Smooth muscle cell of the umbilical artery (primary cell): ENCODE measurements at places on chromosomes 5 and 9. TPM values are rescaled to one million over a fixed set of nuclear protein-coding genes. Genes with fewer than 3 reads are reported as not detected.

Gene WDR31
- 1.2 and 2.1 TPM in 2 replicates for total RNA-seq

Gene IL3
- not detected in 2 replicates for total RNA-seq

Gene SYNPO
- 15.4 and 19.0 TPM in 2 replicates for total RNA-seq

Gene SLC22A4
- 3.8 and 4.8 TPM in 2 replicates for total RNA-seq

Gene LPAR1
- 45.7 and 82.0 TPM in 2 replicates for total RNA-seq

Gene FLT4
- 0.30 and 0.46 TPM in 2 replicates for total RNA-seq

Gene OR2S2
- not detected in 2 replicates for total RNA-seq

Gene PCDHAC2
- total RNA-seq, result 0.30 and 0.32 TPM in 2 replicates

Gene SLC25A2
- 0.28 and 0.30 TPM in 2 replicates for total RNA-seq

Gene FBP1
- total RNA-seq, result not detected in 2 replicates

Gene MAMDC2
- total RNA-seq, result 0.30 and 5.8 TPM in 2 replicates

Gene PCDHGB6
- total RNA-seq, result 2.4 and 2.8 TPM in 2 replicates

Gene SARDH
- total RNA-seq, result 18.4 and 23.9 TPM in 2 replicates

Gene TMEM174
- not detected in 2 replicates for total RNA-seq

Gene ROR2
- 19.9 and 20.5 TPM in 2 replicates for total RNA-seq

Gene GOLGA1
- 13.4 and 17.1 TPM in 2 replicates for total RNA-seq

Gene CBY3
- total RNA-seq, result 0.23 TPM in 1 of 2 replicates, not detected in the other

Gene GGTA1
- not detected in 2 replicates for total RNA-seq

Gene SPINK1
- total RNA-seq, result 0.23 and 0.59 TPM in 2 replicates

Gene OLFM1
- 2.4 and 2.9 TPM in 2 replicates for total RNA-seq

Gene PRR7
- total RNA-seq, result 6.2 and 9.5 TPM in 2 replicates

Gene TNFSF15
- total RNA-seq, result 0.32 and 3.0 TPM in 2 replicates

Gene OBP2B
- not detected in 2 replicates for total RNA-seq

Gene TSTD2
- 17.2 and 23.5 TPM in 2 replicates for total RNA-seq

Gene RNF183
- not detected in 2 replicates for total RNA-seq

Gene CDH18
- 2.7 and 4.1 TPM in 2 replicates for total RNA-seq

Gene CCIN
- total RNA-seq, result 2.7 and 4.8 TPM in 2 replicates

Gene VLDLR
- 46.9 and 50.5 TPM in 2 replicates for total RNA-seq

Gene LRRTM2
- 0.32 and 0.89 TPM in 2 replicates for total RNA-seq

Gene MARVELD2
- total RNA-seq, result 0.30 and 1.3 TPM in 2 replicates

Gene PCDHGA7
- total RNA-seq, result 4.2 and 6.8 TPM in 2 replicates

Gene ADGRD2
- total RNA-seq, result not detected in 2 replicates

Gene TAF11L10
- not detected in 2 replicates for total RNA-seq

Gene KIAA0825
- 3.1 and 5.0 TPM in 2 replicates for total RNA-seq

Gene INSL6
- not detected in 2 replicates for total RNA-seq
